ENCODE measurements at places on chromosomes 13 and 19.

GRCh38 chr13:52652980-52653303 lies 306 bp downstream of the SUGT1 start:
- no peak for DNase-seq

DNA sequence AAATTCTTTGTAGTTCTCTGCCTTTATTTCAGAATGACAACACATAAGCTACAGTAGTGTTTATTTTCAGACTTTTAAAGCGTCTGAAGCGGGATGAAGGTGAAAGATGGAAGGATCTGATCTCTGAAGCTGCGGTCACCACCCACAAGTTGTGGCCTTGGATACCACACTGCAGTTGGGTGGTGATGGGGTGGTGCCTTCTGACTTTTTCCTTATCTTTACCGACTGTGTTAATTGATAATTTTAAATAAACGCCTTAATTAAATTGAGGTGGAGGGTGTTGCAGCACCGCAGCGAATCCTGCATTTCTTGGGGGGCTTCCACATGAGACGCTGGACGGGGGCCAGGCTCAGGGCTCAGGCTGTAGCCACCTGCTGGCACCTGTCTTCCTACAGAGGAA lies 1.3 kb downstream of the TFDP1 start:
- DNase-seq = no peak

- DNase-seq = no peak
These were observed 21.0 kb downstream of the DHX34 start for GRCh38 chr19:47370045-47370611.

DNA sequence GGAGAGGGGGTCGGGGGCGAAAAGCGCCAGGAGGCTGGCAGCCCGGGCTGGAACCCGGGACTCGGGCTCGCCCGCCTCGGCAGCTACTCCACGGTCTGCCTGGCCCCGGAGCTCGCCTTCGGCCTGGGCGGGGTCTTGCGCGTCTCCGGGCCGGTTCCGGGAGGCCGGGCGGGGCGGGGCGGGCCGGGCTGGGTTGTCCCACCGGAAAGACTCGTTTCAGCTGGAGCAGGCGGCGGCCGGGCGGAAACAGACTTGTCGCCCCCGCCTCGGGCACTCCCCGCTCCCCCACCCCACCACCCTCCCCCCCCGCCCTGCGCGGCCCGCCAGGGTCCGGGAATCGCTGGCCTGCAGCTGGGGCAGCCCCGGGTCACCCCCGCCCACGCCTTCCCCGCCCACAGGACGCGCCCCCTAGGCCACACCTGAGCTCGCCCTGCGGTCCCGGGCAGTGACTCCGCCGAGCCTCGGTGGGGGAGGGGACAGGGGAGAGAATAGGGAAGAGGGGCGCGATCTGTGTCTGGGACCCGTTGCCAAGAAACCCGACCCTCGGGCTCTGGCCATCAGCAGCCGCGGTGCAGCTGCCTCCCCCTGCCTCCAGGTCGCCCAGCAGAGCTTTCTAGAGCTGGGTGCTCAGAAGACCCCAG lies 109.4 kb downstream of the KCTD15 start:
- DNase-seq = no peak

DNA sequence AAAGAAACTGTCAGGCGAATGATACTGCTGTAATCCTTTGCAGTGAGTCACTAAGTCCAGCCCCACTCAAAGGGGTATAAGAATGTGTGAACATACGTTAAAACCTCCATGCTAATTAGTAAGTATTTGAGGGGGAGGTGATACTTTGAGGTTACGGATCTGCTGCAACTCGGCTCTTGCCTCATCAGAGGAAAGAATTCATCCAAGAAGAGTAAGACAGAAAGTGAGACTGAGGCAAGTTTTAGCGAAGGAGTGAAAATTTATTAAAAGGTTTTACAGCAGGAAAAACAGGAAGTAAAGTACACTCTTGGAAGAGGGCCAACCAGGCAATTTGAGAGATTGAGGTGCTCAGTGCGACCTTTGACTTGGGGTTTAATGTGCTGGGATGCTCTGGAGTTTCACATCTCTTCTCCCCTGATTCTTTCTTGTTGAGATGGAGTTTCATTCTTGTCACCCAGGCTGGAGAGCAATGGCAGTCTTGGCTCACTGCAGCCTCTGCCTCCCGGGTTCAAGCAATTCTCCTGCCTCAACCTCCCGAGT lies 9.8 kb downstream of the CLEC4M start:
- no peak for DNase-seq

GRCh38 chr13:98921786-98922185 lies 56.1 kb downstream of the DOCK9 start:
- no peak for DNase-seq

GRCh38 chr19:14081797-14082674 lies 3.5 kb downstream of the C19orf67 start:
- DNase-seq = no peak

DNA sequence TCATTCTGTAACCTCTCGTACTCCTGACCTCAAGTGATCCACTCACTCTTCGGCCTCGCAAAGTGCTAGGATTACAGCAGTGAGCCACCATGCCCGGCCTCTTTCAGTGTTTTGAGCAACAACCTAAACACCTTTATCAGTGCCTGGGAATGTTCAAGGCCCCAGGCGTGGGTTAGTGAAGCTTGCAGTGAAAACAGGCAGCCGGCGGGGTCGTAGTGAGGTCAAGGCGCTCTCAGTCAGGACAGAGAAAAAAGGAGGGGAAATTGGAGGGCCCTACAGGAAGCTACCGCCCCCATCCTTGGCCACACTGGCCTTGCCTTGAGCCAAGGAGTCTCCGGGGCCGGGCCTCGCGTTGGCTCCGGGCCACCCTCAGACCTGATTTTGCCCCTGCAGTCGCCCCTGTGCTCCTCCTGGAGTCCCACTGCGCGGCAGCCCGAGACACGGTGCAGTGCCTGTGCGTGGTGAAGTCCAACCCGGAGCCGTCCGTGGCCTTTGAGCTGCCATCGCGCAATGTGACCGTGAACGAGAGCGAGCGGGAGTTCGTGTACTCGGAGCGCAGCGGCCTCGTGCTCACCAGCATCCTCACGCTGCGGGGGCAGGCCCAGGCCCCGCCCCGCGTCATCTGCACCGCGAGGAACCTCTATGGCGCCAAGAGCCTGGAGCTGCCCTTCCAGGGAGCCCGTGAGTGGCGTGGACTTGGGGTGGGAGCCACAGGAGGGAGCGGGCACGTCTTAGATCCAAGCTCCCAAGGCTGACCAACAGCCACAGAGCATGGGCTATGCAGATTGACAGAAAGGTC lies 17.7 kb downstream of the MAG start:
- DNase-seq = no peak

DNA sequence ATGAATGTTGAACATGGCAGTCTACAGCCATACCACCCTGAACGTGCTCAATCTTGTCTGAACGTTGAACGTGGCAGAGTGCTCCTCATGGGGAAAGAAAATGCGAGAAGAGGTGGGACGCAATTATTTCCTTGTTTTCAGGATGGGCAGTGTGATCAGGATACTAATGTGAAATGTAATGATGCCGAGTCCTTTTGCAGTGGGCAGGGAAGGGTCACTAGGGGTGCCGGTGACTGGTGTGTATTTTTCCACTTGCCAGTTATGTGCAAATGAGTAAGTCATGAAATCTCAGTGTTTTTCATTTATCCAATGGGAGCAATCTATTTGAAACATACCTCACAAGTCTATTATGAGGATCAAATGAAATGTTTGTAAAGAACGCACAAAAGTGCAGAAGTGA lies 84.8 kb downstream of the LNX2 start:
- DNase-seq = no peak

DNA sequence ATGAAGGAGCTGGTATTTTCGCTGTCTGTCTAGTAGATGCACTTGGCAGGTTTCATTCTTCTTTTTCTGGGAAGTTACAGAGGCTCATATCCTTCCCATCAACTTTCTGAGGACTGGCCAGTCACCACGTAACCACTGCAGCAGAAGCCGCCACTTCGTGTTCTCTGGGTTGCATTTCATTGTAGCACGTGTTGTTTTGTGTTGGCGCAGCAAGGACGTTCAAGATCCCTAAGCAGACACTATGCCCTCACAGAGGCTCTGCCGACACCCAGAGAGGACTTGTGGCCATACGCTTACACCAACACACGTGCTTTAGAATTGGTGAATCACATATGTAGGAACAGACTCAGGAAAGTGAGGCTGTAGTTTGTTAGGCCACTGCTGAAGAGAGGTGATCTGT lies 42.2 kb upstream of the TEX29 start:
- DNase-seq = no peak

GRCh38 chr19:14391156-14391821 lies 10.0 kb downstream of the ADGRE5 start:
- DNase-seq = no peak

DNA sequence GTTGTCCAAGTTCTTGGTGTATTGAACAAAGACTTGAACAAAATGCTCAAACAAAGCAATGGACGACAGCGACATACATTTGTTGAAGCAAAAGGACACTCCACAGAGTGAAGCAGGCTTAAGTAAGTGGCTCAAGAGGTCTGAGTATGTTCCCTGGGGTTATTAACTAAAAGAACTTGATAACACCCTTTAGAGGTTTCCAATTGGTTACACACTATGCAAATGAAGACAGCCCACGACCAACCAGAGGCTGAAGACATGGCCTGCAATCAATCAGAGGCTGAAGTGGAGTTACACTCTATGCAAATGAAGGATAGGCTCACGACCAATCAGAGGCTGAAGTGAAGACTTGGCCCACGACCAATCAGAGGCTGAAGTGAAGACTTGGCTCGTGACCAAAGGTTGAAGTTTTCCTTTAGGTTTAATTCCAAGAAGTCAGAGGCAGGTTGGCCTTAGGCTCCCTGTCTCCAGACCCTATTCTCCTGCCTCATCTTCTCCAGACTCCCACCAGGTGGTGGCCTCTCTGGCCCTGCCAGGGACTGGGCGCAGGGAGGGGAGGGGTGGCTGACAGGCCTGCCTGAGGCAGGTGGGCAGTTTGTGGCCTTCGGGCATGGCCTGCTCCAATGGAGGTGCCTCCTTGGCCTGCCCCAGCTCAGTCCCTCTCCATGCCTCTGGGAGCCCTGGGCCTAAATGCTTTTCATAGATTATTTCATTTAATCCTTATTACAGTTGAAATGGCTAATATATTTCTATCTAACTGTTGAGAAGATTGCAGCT lies 38.1 kb downstream of the CCDC169 start:
- no peak for DNase-seq

DNA sequence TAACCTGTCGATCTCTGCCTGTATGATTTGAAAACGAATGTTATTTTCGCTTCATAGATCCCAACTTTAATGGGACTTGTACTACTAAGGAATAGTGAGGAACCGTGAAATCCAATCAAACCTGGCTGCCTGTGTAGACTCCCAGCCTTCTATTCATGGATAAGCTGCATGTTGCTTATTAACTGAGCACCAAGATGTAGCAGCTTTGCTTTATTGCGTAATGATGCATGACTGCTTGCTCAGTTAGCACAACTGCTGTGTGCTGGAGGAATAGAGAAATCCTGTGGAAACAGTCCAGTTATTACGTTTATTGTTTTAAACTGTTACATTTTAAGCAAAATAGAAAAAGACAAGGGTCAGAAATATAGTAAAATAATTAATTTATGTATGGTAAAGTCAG lies 108.2 kb downstream of the SHISA2 start:
- no peak for DNase-seq

- peak; percentile 63 for DNase-seq
These were observed 6.0 kb downstream of the SPRED3 start for GRCh38 chr19:38394488-38394887.

GRCh38 chr13:21767032-21767431 lies 96.2 kb downstream of the FGF9 start:
- no peak for DNase-seq

- no peak for DNase-seq
These were observed 321.2 kb downstream of the DIAPH3 start for GRCh38 chr13:59842507-59842906.

DNA sequence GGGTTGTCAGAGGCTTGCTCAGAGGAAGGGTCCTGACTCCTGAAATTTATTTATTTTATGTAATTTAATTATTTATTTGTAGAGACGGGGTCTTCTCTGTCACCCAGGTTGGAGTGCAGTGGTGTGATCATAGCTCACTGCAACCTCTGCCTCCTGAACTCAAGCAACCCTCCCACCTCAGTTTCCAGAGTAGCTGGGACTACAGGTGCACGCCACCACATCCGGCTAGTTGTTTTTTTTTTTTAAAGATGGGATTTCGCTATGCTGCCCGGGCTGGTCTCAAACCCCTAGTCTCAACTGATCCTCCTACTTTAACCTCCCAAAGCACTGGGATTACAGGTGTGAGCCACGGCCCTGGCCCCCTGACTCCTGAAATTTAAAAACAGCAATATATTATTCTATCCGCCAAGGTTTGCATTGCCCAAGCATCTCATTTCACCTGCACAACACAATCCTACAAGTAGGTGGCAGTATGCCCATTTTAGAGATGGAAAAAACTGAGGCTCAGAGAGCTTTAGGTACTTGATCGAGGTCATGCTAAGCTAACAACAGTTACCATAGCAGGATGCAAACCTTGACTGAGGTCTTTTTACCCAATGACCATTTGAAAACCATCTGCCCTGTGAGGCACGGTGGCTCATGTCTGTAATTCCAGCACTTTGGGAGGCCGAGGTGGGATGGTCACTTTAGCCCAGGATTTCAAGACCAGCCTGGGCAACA lies 18.1 kb downstream of the ARHGEF18 start:
- no peak for DNase-seq

DNA sequence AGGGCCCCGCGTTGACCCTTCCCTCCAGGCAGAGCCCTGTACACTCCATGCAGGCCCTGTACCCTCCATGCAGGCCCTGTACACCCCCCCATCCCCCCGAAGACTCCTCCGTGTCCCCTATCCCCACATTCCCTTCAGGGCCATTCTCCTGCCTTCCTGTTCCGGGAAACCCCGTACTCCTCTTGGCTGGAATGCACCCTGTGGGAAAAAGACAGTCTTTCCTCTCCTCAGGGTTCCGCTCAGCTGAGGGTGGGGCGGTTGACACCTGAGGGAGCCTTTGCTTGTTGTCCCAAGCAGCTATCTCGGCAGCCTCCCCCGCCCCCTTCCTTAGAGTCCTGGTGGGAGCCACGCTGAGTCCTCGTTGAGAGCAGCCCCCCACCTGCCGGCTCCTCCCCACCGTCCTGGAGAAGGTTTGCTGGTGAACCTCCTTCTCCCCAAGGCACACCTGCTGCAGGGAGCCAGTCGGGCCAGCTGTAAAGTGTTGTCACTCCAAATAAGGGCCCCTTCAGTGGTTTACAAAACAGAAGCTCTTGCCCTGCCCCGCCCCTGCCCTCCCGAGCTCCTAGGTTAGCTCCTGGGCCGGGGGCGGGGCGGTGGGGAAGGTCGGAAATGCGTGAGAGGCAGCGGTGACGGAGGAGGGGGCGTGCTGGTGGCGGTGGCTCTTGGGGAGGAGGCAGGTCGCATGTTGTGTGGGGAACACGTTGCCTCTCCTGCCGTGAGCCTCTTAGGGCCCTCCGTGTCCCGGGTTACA lies 1.5 kb downstream of the GNA11 start:
- no peak for DNase-seq

DNA sequence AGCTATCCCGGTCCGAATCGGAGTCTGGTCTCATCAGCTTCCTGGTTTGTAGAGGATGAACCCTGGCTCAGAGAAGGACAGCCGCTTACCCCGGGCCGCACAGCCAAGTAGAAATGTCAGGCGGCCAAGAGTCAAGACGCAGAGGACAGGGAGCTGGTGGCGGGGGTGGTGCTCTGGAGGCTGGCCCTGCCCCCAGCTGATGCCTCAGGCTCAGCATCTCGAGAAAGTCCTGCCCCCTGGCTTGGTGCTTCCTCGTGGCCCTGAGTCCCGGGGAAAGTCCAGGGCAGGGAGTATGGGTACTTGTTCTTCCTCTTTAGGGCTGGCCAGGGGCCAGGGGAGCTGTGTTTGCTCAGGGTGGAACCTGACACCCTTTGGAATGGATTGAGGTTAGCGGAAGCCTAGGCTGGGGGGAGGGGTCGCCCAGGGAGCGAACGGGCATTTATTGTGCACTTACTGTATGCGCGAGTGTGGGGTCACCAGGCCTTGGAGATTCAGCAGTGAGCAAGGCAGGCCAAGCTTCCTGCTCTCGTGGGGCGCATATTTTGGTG lies 2.2 kb downstream of the TJP3 start:
- DNase-seq = no peak

GRCh38 chr13:94233401-94233800 lies 246.1 kb downstream of the DCT start:
- no peak for DNase-seq
